Endothelial cell (in vitro differentiated cells): ENCODE measurements at places on chromosomes 13 and 19.

GRCh38 chr13:32553720-32554119 is 15.1 kb upstream of the N4BP2L2 start:
- no peak for DNase-seq

GRCh38 chr19:4429256-4429655 is 26.8 kb downstream of the CHAF1A start:
- no peak for DNase-seq

- no peak for DNase-seq
Measured at GRCh38 chr13:47277774-47278173, 380.9 kb upstream of the HTR2A start.

GRCh38 chr13:45335397-45336024 is 5.5 kb downstream of the TPT1 start:
- DNase-seq: no peak

DNA sequence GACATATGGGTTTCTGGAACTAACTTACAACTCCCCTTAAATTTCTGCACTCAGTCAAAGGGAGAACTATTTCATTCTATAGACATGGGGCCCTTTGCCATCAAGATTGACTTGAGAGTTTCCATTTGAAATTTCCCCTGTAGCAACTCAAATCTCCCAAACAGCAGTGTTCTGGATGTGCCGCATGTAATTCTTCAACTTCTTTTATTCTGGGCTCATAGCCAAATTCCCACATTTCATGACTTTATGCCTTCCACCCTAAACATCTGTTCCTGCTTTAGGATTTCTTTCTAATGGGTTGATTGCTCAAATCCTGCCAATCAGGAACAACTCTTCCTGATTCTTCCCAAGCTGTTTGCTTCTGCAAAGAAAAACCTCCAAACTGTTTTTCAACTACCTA is 336.0 kb downstream of the TBC1D4 start:
- DNase-seq: no peak

DNA sequence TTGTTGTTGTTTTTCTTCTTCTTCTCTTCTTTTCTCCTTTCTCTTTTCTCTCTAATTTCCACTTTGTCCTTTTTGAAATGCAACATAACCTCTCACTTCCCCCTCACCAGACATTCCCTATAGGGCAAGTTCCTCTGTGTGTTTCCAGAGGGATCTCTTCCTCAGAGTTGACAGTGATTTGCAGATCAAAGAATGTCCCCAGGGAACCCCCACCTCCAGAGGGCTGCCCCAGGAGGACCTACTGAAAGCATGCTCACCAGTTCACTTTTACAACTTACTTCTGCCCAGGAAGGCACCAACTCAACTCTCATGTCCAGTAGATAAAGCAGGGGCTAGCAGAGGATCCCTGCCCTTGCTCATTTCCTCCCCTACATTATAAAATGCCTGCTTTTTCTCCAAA is 1648.0 kb downstream of the PCDH9 start:
- DNase-seq: no peak

DNA sequence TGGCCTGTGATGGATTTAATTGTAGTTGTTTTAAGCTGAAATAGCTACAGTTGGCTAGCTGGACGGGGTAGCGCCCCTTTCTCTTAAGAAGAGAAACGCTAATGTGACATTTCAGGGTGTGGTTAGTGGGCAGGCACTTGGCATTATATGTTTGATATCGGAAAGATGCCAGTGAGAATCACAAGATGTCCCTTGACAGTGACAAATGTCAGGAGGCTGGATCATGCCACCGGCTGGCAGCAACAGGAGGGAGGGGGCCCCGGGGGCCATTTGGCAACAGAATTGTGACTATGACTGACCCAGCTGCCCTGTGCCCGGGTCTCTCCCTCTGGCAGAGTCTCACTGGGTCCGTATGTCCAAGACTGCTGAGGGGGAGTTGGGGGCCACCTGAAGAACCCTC is 4.7 kb downstream of the DCAF15 start:
- DNase-seq: no peak

DNA sequence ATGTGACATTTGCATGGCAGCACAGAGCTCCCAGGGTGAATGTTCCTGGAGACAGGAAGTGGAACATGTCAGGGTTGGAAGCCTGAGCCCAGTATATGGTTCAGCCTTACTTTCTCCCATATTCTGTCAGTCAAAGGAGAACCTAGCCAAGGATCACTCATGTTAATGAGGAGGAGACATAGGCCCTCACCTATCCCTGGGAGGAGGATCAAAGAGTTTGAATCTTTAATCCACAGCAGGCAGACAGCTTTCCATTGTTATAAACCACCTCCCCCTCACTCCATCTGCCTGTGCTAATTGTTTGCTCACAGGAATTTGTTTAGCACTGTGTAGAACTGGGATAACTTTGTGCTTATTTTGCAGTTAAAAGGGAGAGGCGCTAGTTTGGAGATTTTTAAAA is 1069.1 kb downstream of the EFNB2 start:
- DNase-seq: no peak

- no peak for DNase-seq
Measured at GRCh38 chr19:4043401-4043800, 23.3 kb downstream of the ZBTB7A start.
